ENCODE measurements at places on chromosomes 11 and 22.

GRCh38 chr11:115049796-115050195 lies 371.5 kb downstream of the NXPE2 start:
- DNase-seq: no peak

DNA sequence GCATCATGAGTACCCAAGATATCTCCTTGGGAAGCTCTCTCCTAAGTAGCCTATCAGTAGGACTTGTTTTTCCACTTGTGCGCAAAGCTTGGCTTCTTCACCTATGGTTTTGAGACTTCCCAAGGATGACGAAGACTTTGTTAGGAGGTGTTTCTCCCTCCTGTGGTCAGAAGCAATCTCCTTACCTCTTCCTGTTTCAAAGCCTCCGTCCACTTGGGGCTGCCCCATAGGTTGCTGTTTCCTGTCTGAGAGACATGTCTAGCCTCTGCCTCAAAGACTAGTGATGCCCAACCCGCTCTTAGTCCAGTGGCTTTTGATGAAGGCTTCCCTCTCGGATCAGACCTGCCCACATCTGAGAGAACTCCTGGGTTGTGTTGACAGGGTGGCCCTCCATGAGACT lies 92.9 kb downstream of the TRAF6 start:
- no peak for DNase-seq

- DNase-seq: peak; percentile 81
Observed at GRCh38 chr22:39003165-39003638, 10.9 kb upstream of the APOBEC3C start.

DNA sequence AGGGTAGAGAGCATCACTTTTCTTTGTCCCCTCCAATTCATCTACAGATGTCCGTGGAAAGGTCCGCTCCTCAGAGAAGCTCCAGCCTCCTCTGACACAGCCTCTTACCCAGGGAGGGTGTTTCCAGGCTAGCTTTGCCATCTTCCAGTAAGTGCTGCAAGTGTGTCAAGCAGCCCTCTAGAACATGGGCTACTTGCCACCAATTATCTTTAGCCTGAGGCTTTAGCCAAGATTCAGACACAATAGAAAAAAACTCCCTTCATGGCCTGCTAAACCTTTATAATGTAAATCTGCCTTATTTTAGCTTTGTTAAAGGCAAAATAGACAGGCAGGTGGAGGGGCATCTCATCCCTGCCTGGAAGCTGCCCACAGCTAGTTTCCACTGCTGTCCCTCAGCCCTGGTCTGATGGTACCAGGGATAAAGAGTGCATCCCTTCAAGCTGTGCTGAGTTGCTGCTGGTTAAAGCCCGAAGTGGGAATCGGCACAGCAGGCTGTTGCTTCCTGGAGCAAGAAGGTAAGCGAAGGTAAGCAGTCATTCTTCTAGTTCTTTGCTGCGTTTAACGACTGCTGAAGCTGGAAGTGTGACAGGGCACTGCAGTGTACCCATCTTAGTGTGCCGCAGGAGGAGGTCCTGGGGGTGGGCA lies 190.1 kb upstream of the E2F8 start:
- no peak for DNase-seq

GRCh38 chr11:134652586-134653255 lies 240.7 kb upstream of the B3GAT1 start:
- no peak for DNase-seq

- no peak for DNase-seq
Observed at GRCh38 chr11:11899401-11899800, 57.6 kb downstream of the USP47 start.
